Non-pigmented ciliary epithelial cell (primary cell): ENCODE measurements at places on chromosomes 12 and 14.

DNA sequence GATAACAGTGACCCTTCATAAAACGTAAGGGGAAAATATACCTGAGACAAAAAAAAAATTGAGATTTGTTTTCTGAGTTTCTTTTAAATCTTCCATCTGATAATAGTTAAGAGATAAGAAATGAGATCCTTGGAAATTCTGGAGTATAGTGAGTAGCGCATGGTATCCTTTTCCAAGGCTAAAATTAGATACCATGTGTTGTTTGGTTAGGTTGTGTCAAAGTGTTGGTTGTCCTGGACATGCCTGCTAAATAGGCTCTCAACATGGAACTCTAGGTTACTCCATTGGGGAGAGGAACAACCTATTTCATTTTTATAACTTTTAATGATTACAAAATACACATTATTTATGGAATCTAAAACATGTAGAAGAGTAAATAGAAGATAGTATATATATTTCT, 14.8 kb downstream of the PYGL start:
- DNase-seq = no peak

DNA sequence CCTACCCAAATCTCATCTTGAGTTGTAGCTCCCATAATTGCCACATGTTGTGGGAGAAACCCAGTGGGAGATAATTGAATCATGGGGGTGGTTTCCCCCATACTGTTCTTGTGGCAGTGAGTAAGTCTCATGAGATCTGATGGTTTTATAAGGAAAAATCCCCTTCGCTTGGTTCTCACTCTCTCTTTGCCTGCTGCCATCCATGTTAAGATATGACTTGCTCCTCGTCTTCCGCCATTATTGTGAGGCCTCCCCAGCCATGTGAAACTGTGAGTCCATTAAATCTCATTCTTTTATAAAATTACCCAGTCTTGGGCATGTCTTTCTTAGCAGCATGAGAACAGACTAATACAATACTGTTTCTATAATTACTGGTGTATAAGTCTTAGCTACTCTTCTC, 6.5 kb upstream of the BCAT1 start:
- no peak for DNase-seq

- no peak for DNase-seq
Measured at GRCh38 chr12:88756153-88756552, 175.9 kb upstream of the KITLG start.

GRCh38 chr12:570435-570920, 92.8 kb downstream of the NINJ2 start:
- no peak for DNase-seq

DNA sequence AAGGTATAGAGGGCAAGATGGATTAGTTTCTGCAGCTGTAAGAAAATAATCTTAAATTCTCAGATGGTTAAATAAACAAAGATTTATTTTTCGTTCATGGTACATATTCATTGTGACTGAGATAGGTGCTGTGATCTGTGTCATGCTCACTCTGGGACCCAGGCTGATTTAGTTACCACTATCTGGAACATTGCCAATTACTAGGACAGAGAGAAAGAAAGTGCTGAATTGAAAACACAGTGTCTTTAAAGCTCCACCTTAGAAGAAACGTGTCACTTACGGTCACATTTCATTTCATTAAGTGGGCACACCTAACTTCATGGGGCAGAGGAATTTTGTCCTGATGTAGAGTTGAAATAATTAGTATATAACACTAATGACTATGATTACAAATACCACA, 430.0 kb downstream of the CCDC91 start:
- no peak for DNase-seq

DNA sequence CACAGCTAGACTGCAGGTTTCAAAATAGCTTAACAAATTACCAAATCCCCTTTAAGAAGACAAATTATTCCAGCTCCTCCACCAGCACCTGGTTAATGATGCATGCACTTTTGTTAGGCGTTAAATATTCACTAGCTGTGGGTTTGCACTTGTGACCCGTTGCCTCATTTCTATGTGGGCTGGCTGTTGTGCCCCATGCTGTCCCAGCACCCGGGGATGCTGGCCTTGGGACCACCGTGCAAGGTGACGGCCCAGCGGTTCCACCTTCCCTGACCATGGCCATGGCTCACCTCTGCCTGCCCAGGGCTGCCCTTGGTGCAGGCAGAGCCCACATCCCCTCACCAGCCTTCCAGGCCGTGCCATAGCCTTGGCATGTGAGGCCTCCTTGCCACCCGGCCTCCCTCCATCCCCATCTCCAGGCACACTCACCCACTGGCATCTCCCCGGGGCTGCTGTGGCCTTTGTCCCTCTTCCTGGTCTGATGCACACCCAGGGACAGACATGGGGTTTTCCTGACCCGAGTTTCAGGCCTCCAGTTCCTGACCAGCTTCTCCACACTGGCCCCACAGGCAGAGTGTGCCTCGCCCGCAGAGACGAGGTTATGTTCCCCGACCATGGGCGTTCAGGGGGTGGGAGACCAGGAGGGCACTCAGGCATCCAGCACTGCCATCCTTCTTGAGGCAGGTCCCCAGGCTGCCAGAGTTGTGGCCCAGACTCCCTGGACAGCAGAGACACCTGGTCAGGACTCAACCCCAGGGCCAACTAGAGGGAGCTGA, 20.3 kb upstream of the C14orf180 start:
- no peak for DNase-seq

DNA sequence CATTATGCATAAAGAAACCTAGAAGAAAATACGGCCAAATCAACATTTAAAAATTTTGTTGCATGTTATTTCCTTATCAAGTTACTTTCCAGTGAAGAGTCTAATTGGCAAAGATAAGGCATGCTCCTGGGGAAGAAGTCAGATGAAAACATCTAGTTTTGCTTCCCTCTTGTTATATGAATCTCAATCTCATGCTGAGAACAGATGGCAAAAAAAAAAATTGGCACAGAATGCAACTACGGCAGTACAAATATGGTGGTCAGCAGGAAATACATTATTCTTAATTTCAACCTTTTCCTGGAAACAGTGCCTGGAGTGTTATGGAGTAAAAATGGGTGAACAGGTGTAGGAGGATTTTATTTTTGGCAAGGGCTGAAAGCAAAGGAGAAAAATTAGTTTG, 32.8 kb downstream of the HECTD4 start:
- no peak for DNase-seq

GRCh38 chr14:76654573-76655108, 106.6 kb upstream of the VASH1 start:
- DNase-seq = no peak

GRCh38 chr12:116067892-116068291, 209.6 kb downstream of the MED13L start:
- DNase-seq = no peak
